ENCODE measurements at places on chromosomes 1 and 21.
A peak's percentile ranks its signal among the peaks of the same experiment; 100 is the strongest.

GRCh38 chr21:45906196-45906805 lies 75.3 kb upstream of the COL6A1 start:
- no peak for ATAC-seq

- ATAC-seq = no peak
These were observed 1.5 kb downstream of the TNFRSF25 start for GRCh38 chr1:6464514-6464836.

DNA sequence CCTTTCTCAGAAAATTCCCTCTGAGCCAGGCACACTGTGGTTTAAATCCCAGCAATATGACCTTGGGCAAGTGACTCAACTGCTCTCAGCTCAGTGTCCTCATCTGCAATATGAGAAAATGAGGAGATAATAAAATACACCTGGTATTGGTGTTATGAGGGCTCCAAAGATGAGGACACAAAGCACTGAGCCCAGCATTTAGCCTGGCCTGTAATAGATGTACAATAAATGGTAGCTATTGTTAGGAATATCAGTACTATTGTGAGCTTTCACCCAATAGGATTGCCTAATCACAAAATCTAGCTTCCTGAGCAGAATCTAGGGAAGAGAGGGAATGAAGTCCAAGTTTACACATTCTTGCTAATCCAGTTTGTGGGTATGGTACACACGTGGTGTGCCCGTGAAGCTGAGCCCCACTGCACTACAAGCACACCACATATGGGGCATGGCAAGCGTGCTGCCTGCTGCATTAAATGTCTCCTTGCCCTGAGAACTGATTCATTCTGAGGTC lies 24.3 kb upstream of the SLC30A1 start:
- no peak for ATAC-seq

- no peak for ATAC-seq
These were observed 1.5 kb downstream of the SPATC1L start for GRCh38 chr21:46182548-46183336.

DNA sequence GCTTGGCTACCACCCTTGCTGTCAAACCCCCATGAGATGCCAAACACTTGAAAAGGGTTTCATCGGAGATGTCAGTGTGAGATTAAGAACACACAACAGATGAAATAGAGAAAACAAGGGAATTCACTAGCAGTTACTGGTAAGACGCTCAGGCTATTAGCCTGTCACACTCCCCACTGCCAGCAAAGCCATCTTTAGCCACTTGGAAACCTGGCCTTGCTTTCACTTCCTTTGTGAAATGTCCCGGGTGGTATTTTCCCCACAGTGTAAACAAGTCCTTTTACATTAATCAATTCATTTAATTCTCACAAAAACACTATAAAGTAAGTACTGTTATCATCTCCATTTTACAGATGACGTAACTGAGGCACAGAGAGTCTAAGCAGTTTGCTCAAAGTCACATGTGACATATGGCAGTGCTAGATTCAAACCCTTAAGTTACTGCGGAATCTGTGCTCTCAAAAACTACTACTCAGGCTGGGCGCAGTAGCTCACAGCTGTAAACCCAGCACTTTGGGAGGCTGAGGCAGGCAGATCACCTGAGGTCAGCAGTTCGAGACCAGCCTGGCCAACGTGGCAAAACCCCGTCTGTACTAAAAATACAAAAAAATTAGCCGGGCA lies 32.7 kb upstream of the KHDRBS1 start:
- no peak for ATAC-seq

DNA sequence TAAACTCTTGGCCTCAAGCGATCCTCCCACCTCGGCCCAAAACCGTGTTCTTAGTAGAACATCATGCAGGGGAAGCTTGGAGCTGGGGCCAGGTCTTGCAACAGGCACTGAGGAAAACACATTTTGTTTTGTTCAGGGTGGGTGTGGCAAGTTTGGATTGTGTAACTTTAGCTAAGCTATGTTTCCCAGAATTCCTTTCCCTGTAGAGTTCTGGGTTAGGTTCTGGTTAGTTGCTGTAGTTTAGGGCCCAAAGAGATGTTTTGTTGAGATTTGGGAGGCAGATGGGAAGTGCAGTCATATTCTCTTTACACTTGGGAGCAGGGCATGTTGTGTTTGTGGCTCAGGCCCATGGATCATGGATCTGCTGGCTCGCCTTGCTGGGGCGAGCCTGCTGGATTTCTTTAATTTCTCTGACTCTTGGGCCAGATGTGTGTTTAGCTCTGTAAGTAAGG lies 24.0 kb downstream of the PLA2G5 start:
- peak; percentile 91 for ATAC-seq

DNA sequence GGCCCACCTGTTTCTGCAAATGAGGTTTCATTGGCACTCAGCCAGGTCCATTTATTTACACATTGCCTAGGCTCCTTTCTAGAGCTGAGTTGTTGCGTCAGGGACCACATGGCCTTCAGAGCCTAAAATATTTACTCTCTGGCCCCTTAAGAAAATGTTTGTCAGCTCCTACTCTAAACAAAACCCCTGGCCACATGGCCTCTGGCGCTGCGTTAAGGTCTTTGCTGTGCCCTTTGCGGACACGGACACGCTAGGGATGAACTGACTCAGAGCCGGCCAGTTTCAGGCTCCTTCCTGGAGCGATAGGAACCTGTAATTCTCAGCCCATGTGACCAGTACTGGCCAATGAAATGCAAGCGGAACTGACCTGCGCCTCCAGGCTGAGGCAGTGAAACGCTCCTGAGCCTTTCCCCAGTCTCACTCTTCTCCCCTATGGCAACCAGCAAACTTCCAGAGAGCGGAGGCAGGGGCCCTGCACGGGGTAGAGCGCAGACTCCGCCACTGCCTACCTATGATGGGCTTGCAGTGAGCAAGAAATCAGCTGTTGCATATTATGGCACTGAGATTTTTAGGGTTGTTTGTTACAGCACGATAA lies 160.3 kb downstream of the ETS2 start:
- no peak for ATAC-seq

- peak; percentile 50 for ATAC-seq
These were observed 1109.3 kb upstream of the B3GALT2 start for GRCh38 chr1:194295685-194296084.

DNA sequence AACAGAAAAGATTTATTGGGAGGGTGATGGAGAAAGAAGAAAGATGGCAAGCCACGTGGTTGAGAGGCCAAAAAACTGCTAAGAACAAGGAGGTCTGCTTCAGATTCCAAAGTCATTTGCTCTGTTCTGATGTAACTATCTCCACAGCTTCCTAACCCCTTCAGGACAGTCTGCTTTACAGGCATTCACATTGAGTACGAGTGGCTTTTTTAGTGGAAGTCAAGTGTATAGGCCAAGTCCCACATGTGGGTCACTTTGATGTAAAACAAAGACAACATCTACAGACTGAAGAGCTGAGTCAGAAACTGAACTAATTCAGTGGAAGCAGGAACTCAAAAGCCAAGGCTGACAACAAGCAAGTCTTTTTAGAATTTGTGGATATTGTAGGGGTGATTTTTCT lies 128.7 kb upstream of the F3 start:
- no peak for ATAC-seq

GRCh38 chr1:59903141-59903754 lies 23.3 kb downstream of the CYP2J2 start:
- ATAC-seq = no peak

DNA sequence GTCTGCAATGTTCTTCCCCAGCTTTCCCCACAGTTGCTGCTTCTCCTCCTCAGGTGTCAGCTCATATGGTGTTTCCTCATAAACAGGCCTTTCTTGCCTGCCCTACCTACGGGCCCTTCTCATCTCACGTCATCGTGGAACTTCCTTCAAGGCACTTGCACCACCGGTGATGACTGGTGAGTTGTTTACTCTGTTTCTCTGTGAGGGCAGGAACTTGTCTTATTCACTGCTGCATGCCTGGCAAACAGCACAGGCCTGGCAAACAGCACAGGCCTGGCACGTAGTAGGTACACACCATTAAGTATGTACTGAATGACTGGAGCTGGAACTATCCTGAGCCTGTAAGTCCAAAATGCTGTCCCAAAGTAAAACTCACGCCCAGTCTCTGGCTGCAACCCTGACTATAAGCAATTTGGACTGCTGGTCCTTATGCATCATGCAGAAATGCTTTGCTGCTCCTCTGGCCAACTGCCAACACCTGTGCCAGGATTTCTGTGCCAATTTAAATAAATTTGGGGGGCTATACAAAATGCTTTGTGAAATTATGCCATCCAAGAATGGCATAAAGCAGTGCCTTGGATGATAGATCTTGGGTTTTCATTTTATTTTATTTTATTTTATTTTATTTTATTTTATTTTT lies 25.7 kb downstream of the STK40 start:
- ATAC-seq = no peak

GRCh38 chr1:201602413-201603265 lies 63.7 kb downstream of the NAV1 start:
- ATAC-seq = peak; percentile 70

DNA sequence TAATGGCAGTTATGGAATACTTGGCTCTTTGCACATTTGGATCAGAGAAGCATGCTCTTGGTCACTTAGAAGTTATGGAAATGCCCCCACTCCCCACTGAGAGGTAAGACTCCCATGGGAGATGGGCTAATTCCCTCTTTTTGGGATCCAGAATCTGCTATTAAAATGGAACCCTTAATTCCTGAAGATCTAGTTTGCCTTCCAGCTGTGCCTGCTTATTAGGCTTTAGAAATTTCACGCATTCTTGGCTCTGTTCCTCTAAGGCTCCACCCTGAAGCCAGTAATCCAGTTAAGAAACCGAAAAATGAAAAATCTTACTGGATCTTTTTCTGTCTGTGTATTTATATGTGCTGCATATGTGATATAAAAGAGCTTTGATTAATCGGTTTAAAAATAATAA lies 76.7 kb downstream of the USH2A start:
- ATAC-seq = no peak

DNA sequence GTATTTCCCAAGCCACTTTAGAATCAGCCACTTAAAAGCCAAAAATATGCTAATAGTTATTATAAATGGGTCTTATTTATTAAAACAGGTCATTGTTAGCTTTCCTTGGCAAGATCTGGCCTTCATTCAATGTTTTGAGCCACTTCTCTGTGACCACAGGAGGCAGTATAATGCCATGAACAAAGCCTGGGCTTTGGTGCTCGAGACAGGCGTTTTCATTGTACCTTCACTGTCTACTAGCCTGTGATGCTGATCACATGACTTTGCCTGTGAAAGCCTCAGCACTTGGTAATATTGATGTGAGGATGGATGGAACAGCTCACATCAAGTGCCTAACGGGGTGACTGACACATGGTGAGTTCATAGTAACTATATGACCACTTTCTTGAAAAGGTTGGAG lies 217.0 kb downstream of the RWDD3 start:
- ATAC-seq = no peak

DNA sequence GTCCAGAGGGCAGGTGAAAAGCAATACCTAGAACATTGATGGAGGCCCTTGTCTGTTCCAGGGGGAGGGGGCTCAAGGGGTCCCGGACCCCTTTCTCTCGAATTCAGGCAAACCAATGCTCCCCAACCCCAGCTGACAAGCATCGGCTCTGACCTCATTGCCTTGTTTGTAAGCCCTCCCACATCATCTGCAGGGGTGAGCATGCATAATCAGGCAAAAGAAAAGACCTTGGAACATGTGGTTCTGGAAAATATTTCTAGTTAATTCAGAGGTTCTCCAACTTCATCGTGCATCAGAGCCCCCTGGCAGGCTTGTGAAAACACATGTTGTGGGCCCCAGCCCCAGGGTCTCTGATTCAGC lies 231.3 kb downstream of the TOMM20 start:
- ATAC-seq = no peak

DNA sequence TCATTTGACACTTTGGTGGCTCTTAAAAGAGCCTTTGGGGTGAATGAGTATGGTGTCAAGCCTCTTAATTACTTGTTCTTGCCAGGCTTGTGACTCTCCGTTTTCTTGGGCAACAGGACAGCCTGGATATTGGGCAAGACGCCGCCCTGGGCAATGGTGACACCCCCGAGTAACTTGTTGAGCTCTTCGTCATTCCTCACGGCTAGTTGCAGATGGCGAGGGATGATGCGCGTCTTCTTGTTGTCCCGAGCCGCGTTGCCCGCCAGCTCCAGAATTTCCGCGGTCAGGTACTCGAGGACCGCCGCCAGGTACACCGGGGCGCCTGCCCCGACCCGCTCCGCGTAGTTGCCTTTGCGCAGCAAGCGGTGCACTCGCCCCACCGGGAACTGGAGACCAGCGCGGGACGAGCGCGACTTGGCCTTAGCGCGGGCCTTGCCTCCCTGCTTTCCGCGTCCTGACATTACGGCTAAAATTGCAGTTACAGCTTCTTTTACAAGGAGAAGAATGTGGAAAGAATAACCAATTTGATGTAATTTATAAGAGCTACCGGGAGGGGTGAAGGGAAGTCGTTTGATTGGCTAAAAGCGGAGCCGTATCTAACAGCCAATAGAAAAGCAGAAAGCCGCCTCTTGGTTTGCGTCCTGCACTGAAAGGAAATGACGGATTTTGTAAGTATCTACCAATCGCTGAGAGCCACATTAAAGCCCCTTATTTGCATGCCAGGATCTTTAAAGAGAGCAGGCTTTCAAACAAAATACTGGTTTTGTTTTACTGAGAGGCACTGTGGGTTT lies 11.7 kb upstream of the BOLA1 start:
- peak; percentile 75 for ATAC-seq

GRCh38 chr1:228810878-228811711 lies 75.8 kb downstream of the RHOU start:
- peak; percentile 13 for ATAC-seq

GRCh38 chr1:201721082-201722049 lies 107.6 kb upstream of the IPO9 start:
- ATAC-seq = peak; percentile 54

DNA sequence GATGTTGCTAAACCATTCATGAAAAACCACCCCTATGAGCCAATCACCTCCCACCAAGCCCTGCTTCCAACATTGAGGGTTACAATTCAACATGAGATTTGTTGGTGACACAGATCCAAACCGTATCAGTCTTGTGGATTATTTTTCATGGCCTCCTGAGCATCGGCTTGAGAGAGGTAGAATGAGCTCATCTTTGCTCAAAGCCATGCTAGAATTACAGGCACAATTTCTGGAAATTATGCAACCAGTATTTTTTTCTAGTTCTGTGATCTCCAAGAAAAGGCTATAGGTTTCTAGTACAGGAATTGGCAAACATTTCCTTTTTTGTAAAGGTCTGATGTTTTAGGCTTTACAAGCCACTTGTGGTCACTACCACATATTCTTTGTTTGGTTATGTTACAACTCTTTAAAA lies 219.4 kb downstream of the DUSP10 start:
- ATAC-seq = no peak

DNA sequence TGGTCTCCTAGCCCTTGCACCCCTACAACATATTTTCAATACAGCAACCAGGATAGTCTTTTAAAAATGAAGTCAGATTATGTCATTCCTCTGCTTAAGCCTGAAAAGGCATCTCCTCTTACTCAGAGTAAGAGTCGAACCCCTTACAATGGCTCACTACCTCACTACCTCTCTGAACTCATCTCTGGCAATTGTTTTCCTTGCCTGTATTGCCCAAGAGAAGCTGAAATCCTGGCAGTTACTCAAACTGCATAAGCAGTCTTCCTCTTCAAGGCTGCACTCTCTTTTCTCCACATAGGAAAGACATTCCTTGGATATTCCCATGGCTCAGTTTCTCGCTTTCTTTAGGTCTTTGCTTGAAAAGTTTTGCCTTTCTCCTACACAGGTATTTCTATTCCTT lies 22.7 kb downstream of the CLDN8 start:
- no peak for ATAC-seq

GRCh38 chr1:10776190-10776905 lies 20.1 kb downstream of the CASZ1 start:
- ATAC-seq = no peak

GRCh38 chr1:175174309-175175102 lies 18.1 kb downstream of the KIAA0040 start:
- no peak for ATAC-seq

Data from gastroesophageal sphincter (tissue), 4 donors.